ENCODE measurements at places on chromosomes 5 and 9. TPM values are rescaled to one million over a fixed set of nuclear protein-coding genes. Genes with fewer than 3 reads are reported as not detected.

The PCDHGC5 gene
- 1.1 TPM for total RNA-seq

The TXNDC8 gene
- total RNA-seq: not detected

The OMD gene
- 16.3 TPM for total RNA-seq

- DNase-seq: no peak
Observed at GRCh38 chr5:83197326-83197967, 120.1 kb downstream of the XRCC4 start.

The CD274 gene
- 1.2 TPM for total RNA-seq

DNA sequence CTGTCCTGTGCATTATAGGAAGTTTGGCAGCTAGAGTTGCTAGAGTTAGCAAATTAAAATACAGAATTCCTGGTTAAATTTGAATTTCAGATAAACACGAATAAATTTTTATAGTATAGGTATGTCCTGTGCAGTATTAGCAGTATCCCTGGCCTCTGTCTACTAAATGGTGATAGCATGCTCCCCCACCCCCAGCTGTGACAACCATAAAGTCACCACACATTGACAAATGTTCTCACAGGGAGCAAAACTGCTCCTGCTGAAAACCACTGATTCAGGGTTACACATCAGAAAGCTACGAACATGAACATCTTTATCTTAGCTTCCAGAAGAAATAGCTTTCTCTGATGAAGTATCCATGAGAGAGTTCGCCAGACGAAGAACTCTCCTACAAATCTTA, 91.8 kb upstream of the CCDC112 start:
- no peak for DNase-seq

DNA sequence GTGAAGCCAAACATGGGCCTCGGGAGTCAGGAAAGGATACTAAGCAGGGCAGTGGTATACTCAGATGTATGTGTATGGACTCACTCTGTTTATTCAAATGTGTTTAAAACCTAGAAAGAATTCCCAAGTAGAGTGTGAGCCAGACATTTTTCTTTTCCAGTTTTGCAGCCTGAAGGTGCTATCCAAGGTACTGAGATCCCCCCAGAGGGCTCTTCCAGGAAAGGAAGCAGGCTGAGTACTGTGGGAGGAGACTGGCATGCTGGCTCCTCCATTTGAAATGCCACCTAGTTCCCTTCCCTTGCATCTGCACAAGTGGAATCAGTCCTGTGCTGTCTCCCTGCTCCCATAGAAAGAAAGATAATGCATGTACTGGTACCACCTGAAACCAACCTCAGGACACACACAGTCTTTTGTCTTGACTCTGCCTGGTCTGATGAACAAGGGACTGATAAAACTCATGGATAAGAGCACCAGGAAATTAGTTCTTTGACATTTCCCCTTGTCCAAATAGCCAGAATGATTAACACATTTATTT, 85.9 kb downstream of the HRH2 start:
- no peak for DNase-seq

The PCDHGB6 gene
- total RNA-seq: 15.0 TPM

The ACOT12 gene
- 0.41 TPM for total RNA-seq

The NSUN2 gene
- total RNA-seq: 45.4 TPM

- DNase-seq: no peak
Observed at GRCh38 chr5:162227075-162227474, 159.5 kb downstream of the GABRG2 start.

- DNase-seq: no peak
Observed at GRCh38 chr5:97136475-97136874, 5.9 kb downstream of the LIX1 start.

All from sigmoid colon (tissue), 7 donors.